Stimulated activated CD8-positive, alpha-beta memory T cell treated with anti-CD3 and anti-CD28 coated beads, Interleukin-4, amount 100 ng/mL, for 24 hours (primary cell): ENCODE measurements at places on chromosomes 3 and 15.

- DNase-seq = no peak
These were observed 435.2 kb upstream of the DPPA4 start for GRCh38 chr3:109772520-109772919.

DNA sequence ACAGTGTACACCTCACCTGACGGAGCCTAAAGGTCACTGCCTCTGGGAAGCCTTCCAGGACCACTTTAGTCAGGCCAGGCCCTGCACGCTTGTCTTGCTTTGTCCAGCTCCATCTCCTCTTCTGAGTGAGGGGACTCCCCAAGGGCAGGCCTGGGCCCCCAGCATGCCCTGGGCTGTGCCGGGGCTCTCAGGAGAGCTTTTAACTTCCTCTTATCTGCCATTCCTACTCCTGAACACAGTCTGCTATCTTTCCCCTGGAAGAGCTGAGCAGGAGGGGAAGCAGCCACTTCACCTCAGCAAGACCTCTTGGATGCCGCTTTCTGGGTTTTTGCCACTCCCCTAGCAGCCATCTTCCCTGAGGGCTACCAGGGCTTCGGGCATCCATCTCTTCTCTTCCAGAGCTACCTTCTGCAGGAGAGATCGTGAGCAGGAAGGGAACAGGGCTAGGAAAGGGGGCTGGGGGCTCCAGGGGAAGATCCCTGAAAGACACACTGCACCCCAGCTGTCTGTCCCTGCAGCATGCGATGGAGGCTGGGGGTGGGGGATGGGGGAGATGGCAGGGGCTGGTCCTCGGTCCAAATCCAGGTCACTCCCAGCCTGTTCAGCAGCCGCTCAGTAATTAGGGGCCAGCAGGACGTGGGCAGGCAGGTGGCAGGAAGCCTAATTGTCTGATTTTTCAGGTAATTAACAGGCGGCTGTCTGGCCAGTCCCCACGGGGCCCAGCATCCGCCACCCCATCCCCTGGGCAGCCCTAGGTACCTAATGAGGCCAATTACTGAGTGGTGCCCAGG lies 19.9 kb upstream of the RPL29 start:
- no peak for DNase-seq

DNA sequence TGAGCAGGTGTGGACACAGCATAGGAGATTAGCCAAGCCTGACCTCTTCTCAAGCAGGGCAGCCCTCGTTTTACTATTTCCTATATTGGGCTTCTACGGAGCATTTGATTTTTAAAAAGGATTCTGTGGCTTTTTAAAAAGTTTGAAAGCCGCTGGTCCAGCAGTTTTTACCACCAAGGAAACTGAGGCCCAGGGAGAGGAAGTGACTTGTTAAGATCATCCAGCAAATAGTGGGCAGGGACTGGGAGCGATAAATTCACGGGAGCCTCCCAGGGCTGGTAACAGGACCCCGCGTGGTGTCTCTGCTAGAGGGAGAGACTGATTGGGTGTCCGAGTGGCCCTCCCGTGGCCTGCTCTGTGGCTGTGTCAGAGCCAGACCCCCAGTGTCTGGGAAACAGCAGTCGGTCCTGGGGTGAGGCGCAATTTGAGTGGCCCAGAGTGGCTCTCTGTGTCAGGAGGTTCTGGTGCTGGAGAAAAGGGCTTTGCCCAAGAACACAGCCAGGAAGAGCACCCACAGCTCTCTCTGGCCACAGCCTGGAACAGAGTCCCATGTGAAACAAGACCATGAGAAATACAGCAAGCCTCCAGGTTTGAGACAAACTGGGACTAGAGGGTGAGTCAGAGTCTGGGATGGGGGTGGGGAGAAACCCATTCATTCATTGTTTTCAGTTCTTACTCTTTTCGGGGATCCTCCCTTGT lies 4.2 kb downstream of the FURIN start:
- DNase-seq = no peak

DNA sequence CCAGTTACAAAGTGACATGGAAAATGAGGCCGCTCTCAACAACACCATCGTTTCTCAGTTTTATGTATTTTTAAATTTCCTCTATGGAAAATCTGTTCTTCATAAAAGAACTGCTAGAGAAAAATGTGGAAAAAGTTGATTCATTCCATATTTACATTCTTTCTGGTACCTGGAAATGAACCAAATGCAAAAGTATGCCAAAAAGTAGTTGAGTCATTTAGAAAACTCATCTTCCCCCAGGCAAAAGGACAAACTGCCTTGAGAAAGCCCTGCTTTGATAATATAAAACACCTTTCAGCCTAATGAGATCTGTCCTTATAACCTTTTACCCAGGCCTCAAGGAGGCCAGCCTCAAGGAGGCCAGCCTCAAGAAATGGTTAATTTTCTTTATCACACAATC lies 283.0 kb upstream of the VEPH1 start:
- DNase-seq = no peak

GRCh38 chr3:133821767-133822638 lies 16.4 kb downstream of the SRPRB start:
- DNase-seq = no peak

- DNase-seq = no peak
These were observed 42.4 kb downstream of the TNIK start for GRCh38 chr3:171417813-171418212.
